Hippocampal formation (tissue), 2 donors: ENCODE measurements at places on chromosomes 2 and 18.

- DNase-seq = no peak
Observed at GRCh38 chr2:64823794-64824193, 165.4 kb upstream of the SLC1A4 start.

DNA sequence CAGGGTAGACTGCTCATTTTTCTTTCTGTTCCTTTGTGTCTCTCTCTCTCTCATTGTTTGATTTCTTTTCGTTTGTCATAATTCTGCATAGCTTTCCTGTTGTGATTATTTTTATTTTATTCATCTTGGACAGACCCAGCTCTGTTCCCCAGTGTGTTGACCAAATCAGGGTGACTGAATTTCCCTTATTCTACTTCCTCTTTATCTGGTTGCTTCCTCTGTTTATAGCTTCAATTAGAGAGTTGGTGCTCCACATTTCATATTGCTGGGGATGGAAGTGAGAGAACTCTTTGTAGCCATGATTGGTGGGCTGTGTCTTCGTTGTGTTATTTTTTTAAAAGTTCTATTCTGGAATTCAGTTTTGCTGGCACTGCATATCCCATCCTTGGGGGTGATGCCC lies 19.1 kb downstream of the PROKR1 start:
- DNase-seq = no peak

GRCh38 chr2:71534826-71535225 lies 81.5 kb downstream of the DYSF start:
- DNase-seq = no peak

- DNase-seq = no peak
Observed at GRCh38 chr2:240930096-240930630, 24.0 kb downstream of the CROCC2 start.

GRCh38 chr2:241535871-241536655 lies 22.5 kb upstream of the BOK start:
- DNase-seq = no peak
